ENCODE measurements at places on chromosomes 3 and 15.

DNA sequence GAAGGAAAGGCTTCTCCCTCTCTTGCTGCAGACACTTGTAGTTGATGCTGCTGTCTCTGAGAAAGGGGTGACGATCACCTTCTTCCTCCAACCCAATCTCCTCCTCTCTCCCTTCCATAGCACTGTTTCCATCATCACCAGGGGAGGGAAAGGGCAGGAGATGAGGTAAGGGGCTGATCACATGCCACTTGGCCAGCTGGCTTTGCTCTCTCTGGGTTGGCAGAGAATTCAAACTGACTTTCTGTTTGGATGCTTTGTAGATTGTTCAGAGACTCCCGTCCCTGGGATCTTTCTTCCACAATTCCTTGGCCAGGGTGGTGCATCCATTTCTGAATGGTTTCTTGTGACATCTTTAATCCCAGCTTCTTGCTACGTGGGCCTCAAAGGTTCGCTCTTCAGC is 43.2 kb upstream of the ZNF148 start:
- no peak for DNase-seq

- no peak for DNase-seq
Observed at GRCh38 chr3:169138849-169139420, 524.6 kb downstream of the MECOM start.

DNA sequence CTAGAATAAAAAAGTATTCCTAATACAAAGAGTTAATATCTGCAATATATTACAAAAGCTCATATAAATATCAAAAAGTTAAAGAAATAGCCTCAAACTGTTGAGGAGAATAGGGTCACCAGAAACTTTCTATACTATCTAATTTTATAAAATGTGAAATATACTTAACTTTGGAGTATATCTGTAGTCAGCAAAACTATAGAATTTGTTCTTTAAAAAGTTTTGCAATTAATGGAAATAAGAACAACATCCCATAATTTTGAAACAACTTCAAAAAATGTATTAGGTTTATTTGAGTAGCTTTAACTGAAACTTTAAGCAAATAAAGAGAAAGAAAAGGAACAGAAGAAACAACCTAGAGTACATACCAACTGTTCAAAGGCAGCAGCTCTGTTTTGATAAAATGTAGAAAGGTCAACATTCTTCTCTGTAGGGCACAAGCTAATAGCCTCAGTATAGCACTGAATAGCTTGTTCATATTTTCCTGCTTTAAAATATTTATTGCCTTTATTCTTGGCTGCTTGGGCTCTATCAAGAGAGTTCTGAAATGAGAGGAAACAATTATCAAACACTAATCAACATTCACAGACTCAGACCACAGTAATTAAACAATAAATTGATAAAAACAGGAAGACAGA is 14.3 kb downstream of the TOMM70 start:
- no peak for DNase-seq

GRCh38 chr3:9047452-9048346 is 84.4 kb upstream of the RAD18 start:
- DNase-seq, result no peak

DNA sequence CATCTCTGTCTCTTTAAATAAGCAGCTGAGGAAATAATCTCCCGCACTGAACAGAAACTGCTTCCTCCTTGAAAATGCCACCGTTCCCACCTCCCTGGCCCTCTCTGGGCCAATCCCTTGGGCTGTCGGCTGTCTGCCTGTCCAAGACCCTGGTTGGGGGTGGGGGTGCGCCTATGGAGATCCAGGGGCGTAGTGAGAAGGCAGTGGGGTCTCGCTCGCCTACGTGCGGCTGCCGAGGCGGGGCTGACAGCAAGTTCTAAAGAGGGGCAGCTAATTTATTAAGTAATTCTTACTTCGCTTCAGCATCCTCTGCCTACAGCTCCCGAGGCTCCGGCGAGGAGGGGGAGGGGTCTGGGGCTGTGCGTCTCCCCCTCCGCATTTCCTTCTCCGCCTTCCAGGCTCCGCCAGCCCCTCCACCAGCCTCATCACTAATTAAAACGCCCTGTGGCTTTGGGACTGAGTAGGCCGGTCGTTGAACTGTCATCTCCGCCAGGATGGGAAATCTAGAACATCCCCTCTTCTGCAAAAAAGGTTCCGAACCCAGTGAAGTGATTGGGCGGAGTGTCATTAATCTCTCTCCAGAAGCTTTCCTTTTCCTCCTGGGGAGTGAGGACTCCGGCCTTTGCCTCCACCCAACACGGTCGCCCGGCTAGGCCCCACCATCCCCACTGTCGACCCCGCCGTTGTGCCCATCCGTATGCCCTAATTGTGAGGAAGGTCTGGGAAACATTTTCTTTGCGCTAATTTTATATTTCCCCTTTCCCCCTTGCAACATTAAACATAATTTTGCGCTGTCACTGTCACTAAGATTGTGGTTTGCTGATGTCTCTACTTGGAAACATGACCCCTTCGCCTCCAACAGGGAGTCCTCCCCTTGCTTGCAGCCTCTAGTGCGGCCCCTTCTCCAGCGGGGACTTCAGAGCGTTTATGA is 16.9 kb downstream of the NR2F2 start:
- DNase-seq, result no peak

GRCh38 chr3:65665915-65666314 is 372.8 kb downstream of the MAGI1 start:
- DNase-seq, result no peak

- DNase-seq, result no peak
Observed at GRCh38 chr15:70057931-70058641, 39.6 kb downstream of the TLE3 start.
